CD8-positive, alpha-beta memory T cell (primary cell): ENCODE measurements at places on chromosomes 2 and 18. TPM values are rescaled to one million over a fixed set of nuclear protein-coding genes. Genes with fewer than 3 reads are reported as not detected.

DNA sequence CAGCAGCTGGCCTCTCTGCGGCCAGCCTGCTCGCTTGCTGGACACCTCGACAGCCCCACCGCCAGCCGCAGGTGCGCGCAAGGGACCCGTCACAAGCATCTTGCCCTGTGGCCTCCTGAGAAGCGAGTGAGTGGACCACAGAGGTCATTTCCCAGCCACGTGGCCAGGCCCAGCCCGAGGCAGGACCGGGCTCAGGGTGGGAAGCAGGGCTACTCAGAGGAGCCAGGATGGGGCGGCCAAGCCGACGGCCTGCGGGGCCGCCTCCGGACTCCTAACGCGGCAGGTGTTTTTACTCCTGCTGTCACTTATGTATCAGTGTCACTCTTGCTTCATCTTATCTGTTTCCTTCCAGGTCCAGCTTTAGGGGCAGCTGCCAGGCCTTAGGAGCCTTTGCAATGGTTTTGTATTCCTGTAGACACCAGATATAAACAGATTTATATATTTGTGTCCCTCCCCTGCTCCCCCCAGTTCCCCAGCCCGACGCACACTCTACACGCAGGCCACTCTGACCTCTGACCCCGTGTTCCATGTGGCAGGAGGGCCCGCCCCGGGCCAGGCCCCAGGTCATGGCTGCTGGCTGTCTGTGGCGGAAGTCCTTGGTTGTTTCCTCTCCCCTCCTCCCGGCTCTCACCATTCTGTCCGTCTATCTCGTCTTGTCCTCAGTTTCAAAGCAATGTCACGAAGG is 236.4 kb downstream of the ATAD2B start:
- no peak for DNase-seq

DNA sequence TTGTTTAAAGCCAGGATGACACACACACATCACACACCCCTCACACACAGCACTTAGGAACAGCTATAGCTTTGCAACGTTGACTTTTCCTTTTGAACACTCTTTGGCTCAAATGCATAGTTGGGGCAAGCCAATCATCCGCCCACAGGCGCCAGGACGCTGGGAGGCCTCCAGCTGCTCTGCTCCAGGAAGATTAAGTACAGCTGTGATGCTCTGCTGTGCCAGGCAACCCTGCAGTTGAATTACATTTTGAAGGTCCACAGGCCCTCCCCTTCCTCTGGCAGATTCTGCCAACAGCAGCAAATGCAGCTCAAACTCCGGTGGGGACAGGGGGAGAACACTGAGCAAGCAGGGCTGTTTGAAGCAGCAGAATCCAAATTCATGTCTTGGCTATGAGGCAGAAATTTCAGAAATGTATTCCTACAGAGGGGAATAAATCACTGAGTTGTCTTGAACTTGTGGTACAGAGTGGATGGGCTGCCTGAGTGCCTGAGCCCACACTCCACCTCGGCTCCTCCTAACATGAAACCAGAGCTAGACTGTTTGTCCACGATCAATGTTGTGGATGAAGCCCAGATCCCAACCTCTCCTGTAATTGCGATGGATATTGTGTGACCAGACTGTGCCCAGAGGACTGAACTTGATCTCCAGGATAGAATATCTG is 86.5 kb upstream of the PPP1CB start:
- DNase-seq, result no peak

GRCh38 chr18:2913398-2914005 is 66.7 kb downstream of the EMILIN2 start:
- no peak for DNase-seq

Gene NLRC4
- 0.16 TPM for total RNA-seq

DNA sequence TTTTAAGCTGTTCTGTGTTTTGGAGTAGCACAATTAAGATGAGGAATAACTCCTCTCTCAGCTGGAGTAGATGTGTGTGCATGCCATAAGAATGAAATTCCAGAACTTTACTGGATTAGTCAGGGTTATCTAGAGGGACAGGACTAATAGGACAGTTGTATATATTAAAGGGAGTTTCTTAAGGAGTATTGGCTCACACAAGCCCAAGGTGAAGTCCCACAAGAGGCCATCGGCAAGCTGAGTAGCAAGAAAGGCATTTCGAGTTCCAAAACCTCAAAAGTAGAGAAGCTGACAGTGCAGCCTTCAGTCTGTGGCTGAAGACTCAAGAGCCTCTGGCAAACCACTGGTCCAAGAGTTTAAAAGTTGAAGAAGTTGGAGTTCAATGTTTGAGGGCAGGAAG is 113.7 kb downstream of the RIT2 start:
- DNase-seq, result no peak

Gene INHBB
- total RNA-seq, result not detected

GRCh38 chr2:77629539-77629938 is 107.4 kb upstream of the LRRTM4 start:
- DNase-seq, result no peak

GRCh38 chr2:71801969-71802368 is 345.7 kb downstream of the CYP26B1 start:
- no peak for DNase-seq

- DNase-seq, result no peak
Measured at GRCh38 chr2:129459200-129459876, 520.1 kb upstream of the RAB6C start.

- no peak for DNase-seq
Measured at GRCh38 chr2:23169896-23170295, 215.1 kb upstream of the KLHL29 start.

GRCh38 chr2:206176901-206177300 is 17.2 kb downstream of the EEF1B2 start:
- DNase-seq, result no peak

Gene OBSL1
- total RNA-seq, result 0.48 TPM
